ENCODE measurements at places on chromosomes 2 and 18.

DNA sequence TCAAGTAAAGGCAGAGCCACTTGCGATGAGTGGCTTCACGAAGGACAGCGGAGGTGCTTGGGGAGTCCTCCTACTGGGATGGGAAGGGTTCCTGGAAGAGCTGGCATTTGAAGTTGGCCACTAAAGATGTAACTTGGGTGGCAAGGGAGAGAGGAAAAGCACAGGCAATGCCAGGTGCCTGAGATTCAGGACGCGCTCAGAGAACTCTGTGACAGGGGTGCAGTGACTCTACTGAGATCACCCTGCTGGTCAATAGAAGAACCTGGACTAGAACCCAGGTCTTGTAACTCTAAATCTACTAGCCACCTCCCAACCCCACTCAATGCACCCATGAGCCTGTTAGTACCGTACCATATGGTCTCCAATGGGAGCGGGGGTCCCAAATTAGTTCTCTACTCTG, 5.4 kb upstream of the GRHL1 start:
- no peak for DNase-seq

GRCh38 chr2:118103951-118104940, 16.0 kb downstream of the INSIG2 start:
- no peak for DNase-seq

DNA sequence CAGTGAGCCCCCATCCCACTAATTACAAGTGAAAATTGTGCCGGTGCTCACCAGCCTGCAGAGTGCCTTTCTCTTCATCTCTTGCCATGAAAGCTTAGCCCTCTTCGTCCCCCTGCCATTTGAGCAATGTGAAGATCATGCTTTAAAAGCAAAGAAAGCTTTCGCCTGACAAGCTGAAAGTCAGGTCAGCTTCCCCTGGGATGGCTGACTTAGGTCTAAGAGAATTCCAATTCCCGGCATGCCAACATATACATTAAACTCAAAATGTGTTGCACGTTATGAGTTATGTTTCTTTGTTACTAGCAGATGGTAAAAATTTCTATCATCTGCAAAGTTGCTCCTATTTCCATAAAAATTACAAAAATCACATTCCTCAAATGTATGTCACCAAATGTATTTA, 129.8 kb downstream of the AFF3 start:
- no peak for DNase-seq

DNA sequence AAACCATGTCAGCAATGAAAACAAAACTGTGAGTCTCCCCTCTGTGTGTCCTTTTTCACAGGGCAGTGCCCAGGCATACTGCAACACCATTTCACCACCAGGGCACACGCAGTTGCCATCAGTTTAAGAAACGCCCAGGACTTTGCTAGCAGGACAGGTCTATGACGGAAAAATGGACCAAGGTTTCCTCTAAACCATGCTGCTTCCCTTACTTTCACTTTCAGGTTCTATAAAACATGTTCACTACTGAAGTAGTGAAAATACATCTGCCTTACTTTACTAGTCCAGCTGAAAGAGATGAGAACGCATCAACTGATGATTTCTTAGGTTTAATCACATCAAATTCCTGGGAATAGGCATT, 110.5 kb downstream of the TCF4 start:
- no peak for DNase-seq

GRCh38 chr2:114709936-114710850, 267.8 kb downstream of the DPP10 start:
- no peak for DNase-seq

DNA sequence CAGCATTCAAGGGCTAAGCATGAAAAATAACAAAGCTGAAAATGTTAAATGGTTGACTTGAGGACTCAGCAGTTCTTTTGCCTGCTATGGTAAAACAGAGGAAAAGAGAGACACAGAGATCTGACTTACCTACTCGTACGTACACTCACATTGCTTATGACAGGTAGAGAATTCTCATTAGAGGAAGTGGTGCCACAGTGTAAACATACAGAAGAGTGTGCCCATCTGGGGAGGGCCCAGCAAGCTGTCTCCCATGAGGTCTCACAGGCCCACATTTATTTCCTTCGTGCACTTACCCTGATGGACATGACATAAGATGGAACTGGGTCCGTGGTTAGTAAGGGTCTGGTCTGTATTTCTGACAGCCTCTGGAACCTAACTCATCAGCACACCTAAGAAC, 729.1 kb downstream of the BCL11A start:
- DNase-seq: no peak

DNA sequence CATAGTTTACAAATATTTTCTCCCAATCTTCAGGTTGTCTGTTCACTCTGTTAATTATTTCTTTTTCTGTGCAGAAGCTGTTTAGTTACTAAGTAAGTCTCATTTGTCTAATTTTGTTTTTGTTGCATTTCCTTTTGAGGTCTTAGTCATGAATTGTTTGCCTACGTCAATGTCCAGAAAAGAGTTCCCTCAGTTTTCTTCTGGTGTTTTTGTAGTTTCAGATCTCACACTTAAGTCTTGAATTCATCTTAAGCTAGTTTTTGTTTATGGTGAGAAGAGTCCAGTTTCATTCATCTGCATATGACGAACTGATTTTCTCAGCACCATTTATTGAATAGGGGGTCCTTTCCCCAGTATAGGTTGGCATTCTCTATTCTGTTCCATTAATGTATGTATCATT, 1252.2 kb upstream of the TMEFF2 start:
- DNase-seq: no peak

DNA sequence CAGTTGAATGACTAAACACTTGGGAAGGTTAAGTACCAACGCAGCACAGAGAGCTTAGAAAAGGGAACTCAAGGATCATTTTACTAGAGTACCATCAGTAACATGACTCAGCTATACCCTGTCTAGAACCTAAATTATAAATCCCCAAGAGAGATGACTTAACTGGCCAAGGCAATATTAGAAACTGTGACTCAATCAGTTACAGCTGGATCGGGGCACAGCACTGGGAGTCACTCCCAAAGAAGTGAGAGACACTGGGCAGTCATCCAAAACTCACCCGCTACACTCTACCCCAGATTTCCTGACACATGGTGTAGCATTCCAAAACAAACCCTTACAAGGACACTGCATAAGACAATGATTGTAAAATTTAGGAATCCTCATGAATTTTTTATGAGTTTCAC, 17.7 kb downstream of the IWS1 start:
- peak; percentile 96 for DNase-seq

- DNase-seq: no peak
These were observed 47.7 kb downstream of the MRPS9 start for GRCh38 chr2:105085525-105085924.

Data from RKO (cell line).